Heart left ventricle (tissue), 16 donors: ENCODE measurements at places on chromosomes 3 and 15. TPM values are rescaled to one million over a fixed set of nuclear protein-coding genes. Genes with fewer than 3 reads are reported as not detected.
A peak's percentile ranks its signal among the peaks of the same experiment; 100 is the strongest.

DNA sequence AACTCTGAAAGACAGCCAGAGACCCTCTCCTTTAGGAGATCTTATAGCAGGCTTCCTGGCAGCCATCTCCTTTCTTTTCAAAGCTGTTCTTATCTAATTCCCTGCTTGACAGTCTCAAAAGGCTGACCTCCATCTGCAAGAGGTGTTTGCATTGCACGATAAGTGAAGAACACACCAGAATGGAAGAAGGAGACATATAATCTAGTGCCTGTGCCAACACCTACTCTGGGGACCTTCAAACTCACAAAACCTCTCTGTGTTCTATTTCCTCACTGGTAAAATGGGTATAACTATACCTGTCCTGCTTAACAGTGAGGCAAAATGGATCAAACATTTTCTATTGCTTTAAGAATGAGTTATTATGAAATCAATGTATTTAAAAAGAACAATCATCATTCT is 65.0 kb downstream of the WDR72 start:
- no peaks in the 10 kb centered on the region for H3K36me3 ChIP-seq
- DNase-seq = no peak
- no peaks in the 10 kb centered on the region for H3K27me3 ChIP-seq

DNA sequence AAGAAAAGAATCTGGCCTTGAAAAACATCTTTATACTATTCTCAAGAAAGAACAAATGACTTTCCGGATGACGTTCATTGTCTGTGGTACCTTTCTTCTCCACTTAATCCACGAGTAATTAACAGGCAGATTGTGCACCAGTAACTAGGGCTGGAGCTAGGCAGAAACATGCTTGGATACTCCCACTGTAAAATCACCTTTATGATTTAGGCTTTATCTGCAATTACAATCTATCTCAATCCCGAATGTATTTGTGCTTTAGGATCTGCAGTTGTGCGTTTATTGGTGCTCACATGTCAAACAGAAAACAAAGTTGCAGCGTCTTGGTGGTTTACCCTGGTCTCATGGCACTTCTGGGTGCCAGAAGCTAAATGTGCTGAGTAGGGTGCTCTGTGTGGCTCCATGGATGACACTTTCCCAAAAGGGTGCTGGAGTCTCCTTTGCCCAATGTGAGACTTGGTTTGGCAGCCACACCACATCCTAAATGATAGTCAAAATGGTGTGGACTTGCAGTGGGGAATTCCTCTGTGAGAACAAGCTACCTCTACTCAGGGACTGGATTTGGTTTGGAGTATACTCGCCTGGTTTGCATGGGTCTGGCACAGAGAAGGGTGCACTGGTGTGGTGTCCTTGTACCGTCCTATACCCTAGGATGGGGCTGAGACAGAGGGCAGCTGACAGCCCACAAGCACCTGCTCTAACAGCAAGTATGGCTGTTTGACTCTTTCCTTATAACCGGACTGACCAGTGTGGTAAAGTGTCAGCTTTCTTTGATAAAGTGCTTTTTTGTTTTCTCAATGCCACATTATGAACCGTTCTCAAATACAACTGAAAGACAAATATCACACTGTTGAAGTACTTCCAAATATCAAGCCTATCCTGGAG is 7.7 kb downstream of the SERP1 start:
- H3K27ac ChIP-seq = no peak overlapping the region
- no peaks in the 10 kb centered on the region for H3K4me1 ChIP-seq
- H3K27me3 ChIP-seq = no peaks in the 10 kb centered on the region
- peaks cover 22% of the 10 kb centered on the region for H3K36me3 ChIP-seq
- DNase-seq = no peak

DNA sequence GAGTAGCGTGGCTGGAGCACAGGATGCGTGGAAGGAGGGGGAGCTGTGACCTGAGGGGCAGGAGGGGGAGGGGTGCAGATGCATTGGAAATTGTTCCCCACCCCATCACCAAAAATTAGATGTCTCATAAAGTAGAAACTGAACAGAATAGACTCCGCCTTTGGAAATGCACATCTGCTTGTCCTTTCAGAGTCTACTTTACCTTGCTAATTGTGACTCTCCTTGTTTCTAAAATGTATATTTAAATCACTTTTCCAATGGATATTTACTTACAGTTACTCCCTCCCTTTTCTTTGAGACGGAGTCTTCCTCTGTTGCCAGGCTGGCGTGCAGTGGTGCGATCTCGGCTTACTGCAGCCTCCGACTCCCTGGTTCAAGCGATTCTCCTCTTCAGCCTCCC is 30.6 kb downstream of the SPG21 start:
- peaks cover 93% of the 10 kb centered on the region for H3K36me3 ChIP-seq
- no peaks in the 10 kb centered on the region for H3K27me3 ChIP-seq
- H3K27ac ChIP-seq = no peak overlapping the region
- no peak for DNase-seq

GRCh38 chr3:15043408-15044171 is 21.5 kb downstream of the MRPS25 start:
- peaks cover 100% of the 10 kb centered on the region for H3K36me3 ChIP-seq
- DNase-seq = no peak
- H3K4me1 ChIP-seq = peaks cover 13% of the 10 kb centered on the region

DNA sequence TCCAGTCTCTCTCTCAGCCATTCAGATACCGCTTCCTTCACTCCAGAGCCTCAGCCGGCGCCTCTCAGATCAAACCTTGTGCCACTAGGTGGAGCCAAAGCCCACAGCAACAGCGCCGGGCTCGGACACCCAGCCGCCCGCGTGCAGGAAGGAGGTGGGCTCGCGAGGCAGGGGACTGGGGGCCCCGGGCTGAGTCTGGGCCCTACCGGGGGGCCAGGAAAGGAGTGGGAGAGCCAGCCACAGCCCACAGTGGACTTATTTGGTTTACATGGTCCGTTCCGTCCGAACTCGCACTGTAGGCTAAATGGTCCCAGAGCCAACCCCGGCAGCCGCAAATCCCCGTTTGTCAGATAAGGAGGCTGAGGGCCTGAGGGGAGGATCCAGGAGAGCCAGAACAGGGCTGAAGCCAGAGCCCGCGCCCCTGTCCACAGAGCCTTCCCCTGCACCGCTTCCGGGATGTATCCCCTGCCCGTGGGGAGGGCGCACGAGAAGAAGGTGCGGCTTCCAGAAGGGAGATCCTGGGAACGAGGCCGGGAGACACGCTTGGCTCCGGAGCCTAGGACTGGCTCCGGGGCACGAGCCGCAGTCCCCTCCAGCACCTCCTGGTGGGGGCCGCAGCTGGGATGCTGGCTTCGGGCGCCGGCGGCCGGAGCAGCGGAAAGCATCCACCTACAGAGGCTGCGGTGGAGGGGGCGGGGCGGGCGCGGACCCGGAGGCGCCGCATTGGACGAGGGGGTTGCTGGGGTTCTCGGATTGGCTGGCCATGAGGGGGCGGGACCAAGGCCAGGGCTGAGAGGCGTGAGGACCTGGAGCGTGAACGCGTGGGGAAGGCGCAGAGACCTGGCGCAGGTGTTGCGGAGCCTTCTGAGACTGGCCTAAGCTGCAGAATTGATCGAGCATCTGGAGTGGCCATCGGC is 6.5 kb upstream of the CYP11A1 start:
- H3K4me1 ChIP-seq = no peaks in the 10 kb centered on the region
- H3K27me3 ChIP-seq = peaks cover 5% of the 10 kb centered on the region
- no peak overlapping the region for H3K27ac ChIP-seq
- DNase-seq = peak; percentile 92
- H3K4me3 ChIP-seq = peak overlapping the region; percentile 56

DNA sequence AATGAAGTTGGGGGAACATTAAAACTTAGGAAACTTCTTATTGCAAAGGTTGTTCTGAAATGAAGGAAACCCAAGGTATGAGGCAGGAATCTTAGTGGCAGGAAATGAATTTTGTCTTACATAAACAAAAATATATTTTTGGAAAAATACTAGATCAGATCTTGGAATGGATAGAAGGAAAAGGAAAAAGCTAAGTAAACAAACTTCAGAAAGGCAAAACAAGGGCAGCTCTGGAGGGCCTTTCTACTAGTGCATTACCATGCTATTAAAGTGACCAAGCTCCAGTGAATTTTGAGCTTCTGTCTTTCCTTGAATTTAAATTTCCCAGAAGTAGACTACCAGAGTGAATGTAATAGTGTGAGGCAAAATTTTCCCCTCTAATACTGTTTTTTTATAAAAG is 13.6 kb downstream of the ARL6 start:
- H3K4me1 ChIP-seq = no peaks in the 10 kb centered on the region
- no peaks in the 10 kb centered on the region for H3K36me3 ChIP-seq
- H3K27ac ChIP-seq = no peak overlapping the region
- no peak overlapping the region for H3K4me3 ChIP-seq

DNA sequence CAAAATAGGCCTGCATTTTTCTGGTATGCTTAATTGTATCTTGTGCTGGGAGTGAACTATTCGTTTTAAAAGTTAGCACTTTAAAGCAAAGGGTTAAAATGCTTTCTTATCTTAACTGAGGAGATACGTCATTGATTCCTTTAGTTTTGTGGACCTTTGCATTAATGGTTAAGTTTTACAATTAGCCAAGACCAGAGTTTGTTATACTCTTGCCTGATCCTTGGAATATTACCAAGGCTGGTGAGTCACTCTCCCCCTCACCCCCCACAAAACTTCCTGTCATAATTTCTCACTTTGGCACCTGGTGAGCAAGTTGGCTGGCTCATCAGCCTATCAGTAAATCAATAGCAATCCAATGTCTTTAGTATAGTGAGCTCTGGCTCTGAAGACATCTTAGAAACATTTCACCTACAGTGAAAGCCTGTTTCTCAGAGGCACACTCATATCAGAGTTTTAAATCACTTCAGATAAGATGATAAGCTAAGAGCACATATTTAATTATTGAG is 26.7 kb downstream of the SLC2A2 start:
- H3K27me3 ChIP-seq = no peaks in the 10 kb centered on the region
- H3K27ac ChIP-seq = no peak overlapping the region
- no peak overlapping the region for H3K4me3 ChIP-seq
- no peak for DNase-seq
- no peaks in the 10 kb centered on the region for H3K4me1 ChIP-seq
- no peaks in the 10 kb centered on the region for H3K36me3 ChIP-seq

DNA sequence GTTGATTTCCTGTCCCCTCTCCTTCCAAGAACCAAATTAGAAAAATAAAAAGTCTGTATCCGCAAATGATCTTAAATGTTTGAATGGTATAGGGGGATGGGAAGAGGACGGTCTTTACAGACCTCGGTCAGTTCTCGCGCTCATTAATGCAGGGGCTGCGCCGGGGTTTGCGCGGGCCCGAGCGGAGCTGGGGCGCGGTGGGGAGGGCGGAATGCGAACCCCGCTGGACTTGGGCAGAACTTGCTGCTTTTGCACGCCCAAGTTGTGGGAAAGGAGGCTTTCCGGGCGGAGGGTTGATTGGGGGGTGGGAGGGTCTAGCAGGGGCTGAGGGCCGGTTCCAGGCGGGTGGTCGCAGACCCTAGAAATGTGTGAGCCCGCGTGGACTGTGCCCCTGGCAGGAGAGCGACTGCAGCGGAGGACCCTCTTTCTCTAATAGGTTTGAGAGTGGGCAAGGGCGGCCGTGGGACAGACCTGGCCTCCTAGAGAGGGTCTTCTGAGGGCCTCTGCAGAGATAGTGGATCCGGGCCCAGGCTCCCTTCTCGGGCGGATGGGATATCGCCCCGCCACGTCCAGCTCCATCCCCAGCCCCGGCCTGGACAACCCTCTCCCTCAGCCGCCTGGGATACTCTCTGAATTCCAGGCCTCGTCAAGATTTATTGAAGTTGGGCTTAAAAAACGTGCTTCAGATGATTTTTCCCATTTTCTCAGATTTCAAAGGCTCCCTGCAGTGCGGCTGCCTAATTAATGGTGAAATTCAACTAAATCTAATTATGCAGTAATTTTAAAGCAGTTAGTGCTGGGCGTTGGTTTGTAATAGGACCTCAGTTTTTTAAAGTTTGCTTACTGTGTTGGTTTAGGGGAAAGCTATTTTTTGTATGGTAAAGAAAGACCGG is 11.3 kb downstream of the NR2F2 start:
- no peaks in the 10 kb centered on the region for H3K36me3 ChIP-seq
- peak overlapping the region; percentile 93 for H3K27ac ChIP-seq
- no peak for DNase-seq
- H3K4me3 ChIP-seq = peak overlapping the region; percentile 81

DNA sequence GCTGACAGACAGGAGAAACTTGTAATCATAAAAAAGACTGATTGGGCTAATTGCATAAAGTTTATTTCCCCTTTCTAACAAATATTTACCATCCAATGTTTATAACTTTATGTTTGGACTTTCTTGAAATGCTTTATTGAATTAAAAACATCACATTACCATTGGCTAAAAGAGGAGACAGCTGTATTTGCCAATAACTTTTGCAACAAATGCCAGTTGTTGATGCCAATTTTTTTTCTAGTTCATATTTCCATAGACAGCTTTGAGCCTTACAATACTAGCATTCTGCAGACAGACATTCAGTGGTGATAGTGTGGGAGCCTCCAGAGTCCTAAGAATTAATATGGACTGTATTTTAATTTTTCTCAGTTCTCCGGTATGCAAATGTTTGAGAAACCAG is 198.4 kb downstream of the ADAMTS17 start:
- H3K4me1 ChIP-seq = no peaks in the 10 kb centered on the region
- H3K4me3 ChIP-seq = no peak overlapping the region
- no peak overlapping the region for H3K27ac ChIP-seq
- DNase-seq = no peak
- no peaks in the 10 kb centered on the region for H3K36me3 ChIP-seq

- peak; percentile 46 for DNase-seq
- H3K4me3 ChIP-seq = peak overlapping the region; percentile 27
- H3K4me1 ChIP-seq = peaks cover 6% of the 10 kb centered on the region
- H3K36me3 ChIP-seq = no peaks in the 10 kb centered on the region
- no peaks in the 10 kb centered on the region for H3K27me3 ChIP-seq
These were observed 163.8 kb downstream of the SV2B start for GRCh38 chr15:91263632-91264531.

GRCh38 chr3:43686333-43686699 is 4.4 kb upstream of the ABHD5 start:
- H3K27ac ChIP-seq = no peak overlapping the region
- no peaks in the 10 kb centered on the region for H3K36me3 ChIP-seq
- H3K27me3 ChIP-seq = no peaks in the 10 kb centered on the region
- H3K4me3 ChIP-seq = no peak overlapping the region
- DNase-seq = no peak

DNA sequence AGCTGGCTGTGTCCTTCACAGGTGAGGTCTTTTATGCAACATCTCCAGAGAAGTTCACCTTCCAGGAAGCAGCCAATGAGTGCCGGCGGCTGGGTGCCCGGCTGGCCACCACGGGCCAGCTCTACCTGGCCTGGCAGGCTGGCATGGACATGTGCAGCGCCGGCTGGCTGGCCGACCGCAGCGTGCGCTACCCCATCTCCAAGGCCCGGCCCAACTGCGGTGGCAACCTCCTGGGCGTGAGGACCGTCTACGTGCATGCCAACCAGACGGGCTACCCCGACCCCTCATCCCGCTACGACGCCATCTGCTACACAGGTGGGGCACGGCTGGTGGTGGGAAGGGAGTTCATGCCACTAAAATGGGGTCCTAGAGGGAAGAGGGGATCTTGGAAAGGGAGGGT is 40.1 kb downstream of the ACAN start:
- no peak overlapping the region for H3K4me3 ChIP-seq
- no peak overlapping the region for H3K27ac ChIP-seq
- DNase-seq = no peak
- no peaks in the 10 kb centered on the region for H3K27me3 ChIP-seq
- no peaks in the 10 kb centered on the region for H3K4me1 ChIP-seq
- H3K36me3 ChIP-seq = no peaks in the 10 kb centered on the region

GRCh38 chr3:103210583-103210982 is 775.8 kb downstream of the ZPLD1 start:
- no peaks in the 10 kb centered on the region for H3K4me1 ChIP-seq
- no peak overlapping the region for H3K27ac ChIP-seq
- no peaks in the 10 kb centered on the region for H3K27me3 ChIP-seq
- DNase-seq = no peak

C2CD4A gene
- total RNA-seq = not detected

SGO1 gene
- not detected for total RNA-seq

IGSF10 gene
- 1.2 TPM for total RNA-seq

RAD51 gene
- 1.2 TPM for total RNA-seq

TNFSF10 gene
- 7.0 TPM for total RNA-seq

CLASP2 gene
- total RNA-seq = 78.2 TPM
